Upper lobe of right lung (tissue), 1 donor: ENCODE measurements at places on chromosomes 1 and 21. TPM values are rescaled to one million over a fixed set of nuclear protein-coding genes. Genes with fewer than 3 reads are reported as not detected.
A peak's percentile ranks its signal among the peaks of the same experiment; 100 is the strongest.

- H3K27me3 ChIP-seq, result no peaks in the 10 kb centered on the region
- H3K36me3 ChIP-seq, result no peaks in the 10 kb centered on the region
- no peak overlapping the region for H3K27ac ChIP-seq
- no peak for DNase-seq
- no peaks in the 10 kb centered on the region for H3K4me1 ChIP-seq
Observed at GRCh38 chr1:213564215-213564659, 423.5 kb upstream of the PROX1 start.

SHISAL2A gene
- 0.81 TPM for total RNA-seq

TNNT2 gene
- 6.4 TPM for total RNA-seq

GRCh38 chr21:43881283-43881682 is 16.3 kb downstream of the AGPAT3 start:
- H3K36me3 ChIP-seq, result peaks cover 5% of the 10 kb centered on the region
- H3K27me3 ChIP-seq, result no peaks in the 10 kb centered on the region
- H3K4me3 ChIP-seq, result no peak overlapping the region
- no peak overlapping the region for H3K27ac ChIP-seq
- DNase-seq, result peak; percentile 31

PRMT6 gene
- total RNA-seq, result 11.1 TPM
